Islet precursor cell (in vitro differentiated cells): ENCODE measurements at places on chromosomes 13 and 19.

DNA sequence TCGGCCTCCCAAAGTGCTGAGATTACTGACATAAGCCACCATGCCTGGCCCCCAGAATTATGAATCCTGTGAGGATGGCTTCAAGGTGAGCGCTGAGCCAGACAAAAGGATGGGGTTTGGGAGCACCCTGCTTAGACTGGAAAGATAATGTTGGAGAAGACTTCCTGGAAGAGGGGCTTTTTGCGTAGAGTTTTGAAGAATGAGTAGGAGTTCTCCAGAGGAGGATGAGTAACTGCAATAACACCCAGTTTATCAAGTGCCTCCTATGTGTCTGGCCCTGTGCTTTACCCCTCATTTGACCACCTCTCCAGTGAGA lies 641 bp upstream of the GDF15 start:
- no peak for DNase-seq

DNA sequence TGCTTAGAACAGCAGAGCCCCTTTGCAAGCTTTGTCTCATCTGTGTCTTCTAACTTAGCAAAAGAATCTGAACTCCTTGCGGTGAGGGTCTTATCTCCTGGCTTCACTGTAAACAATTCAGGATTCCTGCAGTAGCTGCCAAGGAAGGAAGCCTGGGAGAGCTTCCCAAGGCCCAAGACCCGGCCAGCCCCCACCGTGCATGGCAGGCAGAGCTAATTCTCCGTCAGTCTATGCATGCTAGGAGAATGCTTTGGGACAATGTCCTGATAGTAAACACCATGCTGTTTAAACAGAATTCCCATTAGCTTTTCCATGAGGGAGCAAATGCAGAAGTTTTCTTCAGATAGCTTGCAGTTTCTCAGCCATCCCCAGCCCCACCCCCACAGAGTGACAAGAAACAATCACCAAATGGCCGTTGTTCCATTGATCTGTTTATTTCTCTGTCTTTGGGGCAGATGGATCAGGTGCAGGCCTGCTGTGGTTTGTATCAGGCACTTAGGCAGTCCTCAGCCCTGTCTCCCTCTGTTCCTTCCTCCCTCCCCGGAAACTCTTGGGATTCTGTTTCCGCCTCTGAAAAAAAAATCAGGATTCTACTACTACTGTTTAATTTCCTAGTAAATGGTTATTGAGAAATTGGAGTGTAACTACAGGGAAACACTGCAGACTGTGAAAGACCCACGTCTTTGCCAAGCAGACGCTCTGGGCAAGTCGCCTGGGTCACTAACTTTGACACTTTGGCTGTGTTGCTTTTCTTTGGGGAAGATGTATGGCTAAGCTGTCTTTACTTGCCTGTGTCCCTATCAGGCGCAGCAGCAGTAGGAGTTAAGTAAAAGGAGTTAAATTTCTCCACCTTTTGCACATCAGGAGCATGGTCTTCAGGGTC lies 40.7 kb upstream of the SPATA13 start:
- DNase-seq = peak; percentile 66

DNA sequence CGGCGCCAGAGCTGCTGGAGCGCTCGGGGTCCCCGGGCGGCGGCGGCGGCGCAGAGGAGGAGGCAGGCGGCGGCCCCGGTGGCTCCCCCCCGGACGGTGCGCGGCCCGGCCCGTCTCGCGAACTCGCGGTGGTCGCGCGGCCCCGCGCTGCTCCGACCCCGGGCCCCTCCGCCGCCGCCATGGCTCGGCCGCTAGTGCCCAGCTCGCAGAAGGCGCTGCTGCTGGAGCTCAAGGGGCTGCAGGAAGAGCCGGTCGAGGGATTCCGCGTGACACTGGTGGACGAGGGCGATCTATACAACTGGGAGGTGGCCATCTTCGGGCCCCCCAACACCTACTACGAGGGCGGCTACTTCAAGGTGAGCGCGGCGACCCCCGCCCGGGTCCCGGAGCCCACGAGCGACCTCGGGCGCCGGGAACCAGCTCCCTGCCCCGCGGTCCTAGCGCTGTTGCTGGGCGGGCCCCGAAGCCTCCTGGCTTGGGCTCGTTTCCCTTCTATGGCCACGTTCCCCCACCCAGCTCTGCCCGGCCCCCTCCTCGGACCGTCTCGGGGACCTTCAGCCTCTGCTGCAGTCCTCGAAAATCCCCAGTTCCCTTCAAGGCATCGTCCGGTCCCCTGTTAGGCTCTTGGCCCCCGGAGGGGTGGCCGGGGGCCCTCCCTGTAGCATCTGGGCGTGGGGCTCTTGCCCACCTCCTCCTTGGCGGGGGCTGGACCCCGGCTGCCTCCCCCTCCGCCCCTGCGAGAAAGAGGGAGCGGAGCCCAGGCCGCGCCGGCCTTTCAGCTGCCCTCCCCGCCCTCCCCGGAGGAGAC lies at the start of gene CDC34:
Gene CDC34, plus strand, starts transcription at position 8 of the 808 bp plus-strand sequence. Its CDS starts 172 bp downstream, at position 180.
- DNase-seq = no peak

DNA sequence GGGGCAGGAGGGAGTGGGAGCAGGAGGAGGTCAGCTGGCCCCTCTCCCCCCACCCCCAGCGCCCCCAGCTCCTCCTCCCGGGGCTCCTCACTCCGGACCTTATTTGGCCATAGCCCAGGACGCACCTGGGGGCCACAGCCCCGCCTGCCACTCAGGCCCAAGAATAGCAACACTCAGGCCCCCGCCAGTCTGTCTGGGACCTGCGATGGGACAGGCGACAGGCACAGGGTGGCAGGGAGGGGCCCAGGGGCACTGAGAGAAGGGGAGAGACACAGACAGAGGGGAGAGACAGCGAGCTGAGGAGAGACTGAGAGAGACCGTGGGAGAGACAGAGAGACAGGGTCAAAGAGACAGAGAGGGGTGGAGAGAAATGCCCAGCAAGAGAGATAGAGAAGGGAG lies 10.2 kb downstream of the JOSD2 start:
- DNase-seq = peak; percentile 91

- DNase-seq = no peak
Measured at GRCh38 chr13:51801631-51802099, 2.3 kb downstream of the DHRS12 start.

GRCh38 chr13:29852472-29853054 lies 2.1 kb upstream of the UBL3 start:
- DNase-seq = no peak

DNA sequence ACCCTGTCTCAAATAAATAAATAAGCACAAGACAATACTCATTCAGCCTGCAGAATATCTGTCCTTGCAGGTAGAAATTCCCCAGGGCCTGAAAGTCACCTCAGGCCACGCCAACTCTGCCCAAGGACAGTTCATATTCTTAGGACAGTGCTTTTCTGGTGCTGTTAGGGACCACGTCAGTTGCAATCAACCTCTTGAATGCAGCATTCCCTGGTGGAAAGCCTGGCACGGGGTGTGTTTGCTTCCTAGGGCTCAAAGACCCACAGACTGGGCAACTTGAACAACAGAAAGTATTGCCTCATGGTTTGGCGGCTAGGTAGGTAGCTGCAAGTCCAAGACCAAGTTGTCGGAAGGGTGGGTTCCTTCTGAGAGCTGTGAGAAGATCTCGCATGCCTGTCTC lies 160.3 kb downstream of the KCTD15 start:
- DNase-seq = peak; percentile 12

- no peak for DNase-seq
Measured at GRCh38 chr13:36630181-36630803, 43.5 kb upstream of the SERTM1 start.

- no peak for DNase-seq
Measured at GRCh38 chr13:42377640-42378382, 105.9 kb downstream of the AKAP11 start.

GRCh38 chr13:27419328-27419727 lies 5.1 kb upstream of the GTF3A start:
- no peak for DNase-seq

GRCh38 chr19:3013263-3013725 lies 15.8 kb downstream of the TLE2 start:
- no peak for DNase-seq

GRCh38 chr13:28056970-28057712 lies 43.2 kb downstream of the FLT3 start:
- no peak for DNase-seq

GRCh38 chr13:48038761-48039160 lies 1.2 kb downstream of the NUDT15 start:
- no peak for DNase-seq

DNA sequence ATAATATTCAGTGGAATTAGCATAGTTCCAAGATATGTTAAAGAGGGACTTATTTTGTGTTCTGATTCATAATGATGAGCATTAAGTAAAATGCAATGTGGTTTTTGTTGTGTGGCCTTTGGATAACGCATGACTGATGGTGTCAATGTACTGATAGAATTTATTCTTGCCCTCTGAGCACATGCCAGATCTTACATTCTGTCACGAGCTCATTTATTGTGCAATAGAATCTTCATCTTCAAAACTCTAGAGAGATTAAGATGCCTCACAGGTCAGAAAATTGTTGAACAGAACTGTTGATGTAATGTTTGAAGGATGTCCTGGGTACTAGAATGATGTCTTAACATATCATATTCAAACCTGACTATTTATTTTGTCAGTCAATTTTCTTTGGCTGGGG lies 148.0 kb upstream of the HTR2A start:
- no peak for DNase-seq

GRCh38 chr13:42526276-42526675 lies 47.7 kb upstream of the TNFSF11 start:
- DNase-seq = peak; percentile 64

DNA sequence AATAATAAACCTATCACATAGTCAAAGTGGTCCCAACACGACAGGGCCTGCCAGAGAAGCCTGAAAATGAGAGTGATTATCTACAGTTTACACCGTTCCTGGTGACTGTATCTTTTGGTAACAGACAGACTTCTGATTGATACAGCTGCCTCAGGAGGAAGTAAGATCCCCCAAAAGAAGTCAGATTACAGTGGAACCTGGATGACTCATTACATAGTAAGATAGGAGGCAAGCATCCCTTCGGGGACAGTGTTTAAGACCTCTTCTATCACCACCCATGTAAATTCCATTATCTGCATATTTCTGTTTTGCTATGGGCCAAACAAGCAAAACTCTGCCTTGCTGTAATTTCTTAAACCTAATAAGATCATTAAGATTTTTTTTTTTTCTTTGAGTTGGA lies 44.0 kb upstream of the FLT1 start:
- no peak for DNase-seq
